ENCODE measurements at places on chromosomes 16 and 17.

DNA sequence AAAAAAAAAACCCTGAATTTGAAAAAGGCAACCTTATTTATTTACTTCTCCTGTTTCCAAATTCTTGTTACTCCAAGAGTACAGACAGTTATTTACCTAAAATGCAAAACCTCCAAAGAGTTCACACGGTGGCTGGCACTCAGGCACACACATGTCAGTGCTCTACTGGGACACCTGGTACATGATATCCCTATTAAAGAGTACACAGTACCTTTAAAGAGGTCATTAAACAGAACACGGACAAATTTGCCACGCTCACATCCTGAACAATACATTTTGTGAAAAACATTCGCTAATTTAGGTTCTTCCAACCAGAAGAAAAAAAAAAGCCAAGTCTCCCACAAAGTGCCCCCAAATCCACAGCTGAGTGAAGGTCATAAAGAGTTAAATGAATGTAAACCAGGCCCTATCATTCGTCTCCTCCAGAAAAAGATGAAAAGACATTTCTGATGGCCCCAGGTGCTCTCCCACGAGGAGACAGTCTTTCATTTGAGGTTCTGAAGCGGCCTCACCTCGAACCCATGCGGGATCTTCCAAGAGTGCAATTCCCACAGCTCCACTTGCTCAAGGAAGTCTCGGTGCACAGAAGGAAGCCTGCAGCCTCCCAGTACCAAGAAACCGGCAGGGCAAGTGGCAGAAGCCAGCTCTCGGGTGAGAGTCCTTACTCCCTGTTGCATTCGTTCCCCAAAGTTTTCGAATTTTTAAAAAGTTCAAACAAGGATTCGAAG, 993 bp downstream of the ERN1 start:
- DNase-seq: peak; percentile 42

GRCh38 chr16:68179855-68180254, 56.1 kb downstream of the ESRP2 start:
- no peak for DNase-seq

DNA sequence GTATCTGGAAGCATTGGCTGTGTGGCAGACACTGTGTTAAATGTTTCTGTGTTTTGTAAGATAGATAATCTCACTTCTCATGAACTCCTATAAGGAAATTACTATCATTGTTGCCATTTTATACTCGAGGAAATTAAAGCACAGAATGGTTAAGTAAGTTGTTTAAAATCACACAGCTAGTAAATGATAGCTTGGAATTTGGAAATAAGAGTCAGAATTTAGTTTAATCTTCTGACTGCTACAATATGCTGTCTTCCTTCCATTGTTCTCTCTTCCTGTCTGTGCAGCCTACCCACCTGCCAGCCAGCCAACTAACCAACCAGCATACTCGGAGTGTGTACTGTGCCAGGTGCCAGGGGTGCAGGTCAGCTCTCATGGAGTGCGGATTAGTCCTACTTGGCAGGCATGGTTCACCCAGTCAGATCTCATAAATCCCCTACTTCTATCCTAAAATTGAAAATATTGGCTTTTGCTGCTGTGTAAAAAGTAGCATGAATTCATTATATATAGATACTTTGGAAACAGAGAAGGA, 79.9 kb upstream of the LGALS9 start:
- no peak for DNase-seq

DNA sequence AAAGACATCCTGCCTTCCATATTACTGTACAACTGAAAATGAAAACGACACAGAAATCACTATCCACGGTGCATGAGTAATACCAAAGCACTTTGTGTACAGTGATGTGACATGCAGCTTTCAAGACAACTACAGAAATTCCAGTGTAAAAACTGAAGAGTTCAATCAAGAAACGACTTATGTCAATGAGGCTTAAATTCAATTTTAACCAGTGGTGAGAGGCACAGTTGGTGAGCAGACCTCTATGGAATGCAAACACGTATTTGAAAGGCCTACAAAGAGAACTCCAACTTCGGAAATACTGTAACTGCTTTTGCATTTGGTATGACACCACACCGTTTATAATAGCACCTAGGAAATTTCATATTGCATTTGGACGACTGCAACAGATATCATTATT, 87.6 kb downstream of the USP31 start:
- DNase-seq: no peak

DNA sequence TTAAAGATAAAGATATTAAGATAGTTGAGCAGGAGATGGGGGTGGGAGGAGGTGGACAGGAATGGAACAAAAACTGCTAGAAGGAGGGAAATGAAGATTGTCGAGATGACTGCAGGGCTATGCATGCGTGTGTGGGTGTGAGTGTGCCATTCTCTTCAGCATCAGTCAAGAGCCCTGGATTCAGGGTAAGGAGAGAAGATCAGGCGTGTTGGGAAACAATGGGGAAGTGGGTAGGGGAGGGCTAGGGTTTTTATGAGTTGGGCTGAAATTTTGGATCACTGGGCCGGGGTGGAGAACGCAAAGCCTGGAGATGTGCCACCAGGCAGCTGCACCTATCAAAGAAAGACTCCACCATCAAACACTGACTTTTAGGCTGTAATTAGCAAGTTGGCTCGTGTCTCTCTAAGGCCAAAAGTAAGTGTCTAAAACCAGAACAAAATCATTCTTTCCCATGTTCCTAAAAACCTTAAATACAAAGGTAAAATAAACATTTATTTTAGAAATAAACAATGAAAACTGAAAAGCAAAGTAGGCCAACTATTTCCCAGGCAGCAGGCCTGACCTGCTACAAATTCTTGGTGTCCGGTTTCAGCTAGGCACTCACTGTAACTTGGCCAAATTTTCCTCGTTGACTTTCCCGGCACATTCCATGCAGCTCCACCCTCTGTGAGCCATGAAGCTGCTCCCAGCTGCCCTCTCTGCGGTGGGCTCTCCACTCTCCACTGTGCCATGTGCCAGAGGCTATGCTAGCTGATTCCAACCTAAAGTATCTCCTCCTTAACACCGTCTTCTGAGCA, 4.2 kb downstream of the CDRT4 start:
- DNase-seq: no peak

DNA sequence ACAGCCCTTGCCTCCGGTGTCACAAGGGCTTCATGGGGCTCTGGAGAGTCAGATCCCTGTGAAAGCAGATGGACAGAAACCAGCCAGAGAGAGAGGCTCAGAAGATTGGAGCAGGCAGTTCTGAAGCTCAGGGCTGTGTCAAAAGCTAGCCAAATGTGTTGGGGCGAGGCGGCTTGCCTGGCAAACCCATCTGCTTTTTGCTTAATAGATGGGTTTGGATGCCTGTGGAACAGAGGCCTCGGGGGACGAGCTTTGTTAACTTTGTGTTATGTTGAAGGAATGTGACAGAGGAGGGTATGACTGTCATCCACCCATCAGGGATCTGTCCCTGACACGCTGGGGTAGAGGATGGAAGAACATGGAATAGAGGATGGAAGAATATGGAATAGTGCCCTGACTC, 21.0 kb upstream of the SLC12A3 start:
- no peak for DNase-seq

DNA sequence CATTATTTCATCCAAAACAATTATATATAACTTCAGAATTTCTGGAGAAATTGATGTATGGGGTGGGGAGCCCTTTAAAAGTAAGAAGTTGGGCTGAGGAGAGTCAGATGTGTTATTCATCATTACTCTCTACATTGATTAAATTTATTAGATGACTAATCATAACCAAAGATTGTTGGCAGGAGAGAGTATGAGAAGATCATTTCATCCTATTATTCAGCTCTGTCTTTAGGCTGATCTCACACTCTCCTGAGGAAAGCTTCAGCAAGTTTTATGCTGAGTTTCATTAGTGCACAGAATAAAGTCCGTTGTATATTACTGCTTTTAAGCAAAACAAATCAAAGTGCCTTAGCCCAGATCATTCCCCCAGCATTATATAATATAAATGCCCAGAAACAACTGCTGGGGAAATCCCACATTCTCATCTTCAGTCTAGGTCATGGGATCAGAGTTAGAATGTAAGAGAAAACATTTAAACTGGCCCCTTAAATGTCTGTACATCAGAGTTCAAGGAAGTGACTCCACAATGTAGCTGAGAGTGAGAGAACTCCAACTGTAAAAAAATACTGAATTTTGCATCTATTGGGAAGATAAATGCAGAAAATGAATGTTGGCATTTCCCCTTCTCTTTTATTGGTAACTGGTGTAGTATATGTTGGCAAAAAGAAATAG, 130.1 kb upstream of the HLF start:
- no peak for DNase-seq

DNA sequence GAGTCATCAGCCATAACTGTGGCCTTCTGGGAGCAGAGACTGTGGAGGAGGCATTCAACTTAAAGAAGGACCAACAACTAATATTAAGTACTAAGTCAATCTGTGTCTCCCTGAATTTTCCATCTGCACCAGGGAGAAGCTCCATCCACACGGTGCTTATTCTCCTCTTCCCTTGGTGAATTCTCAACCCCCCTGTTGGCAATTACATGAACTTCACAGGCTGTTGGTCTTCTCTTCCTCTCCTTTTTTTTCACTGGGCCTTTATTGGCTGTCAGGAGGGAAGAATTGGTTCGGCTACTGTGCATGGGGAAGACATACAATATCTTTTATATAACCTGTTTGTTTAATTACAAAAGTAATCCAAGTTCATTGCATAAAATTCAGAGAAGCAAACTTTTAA, 152.8 kb upstream of the IRX6 start:
- no peak for DNase-seq

GRCh38 chr16:11100239-11100750, 155.7 kb downstream of the SOCS1 start:
- DNase-seq: peak; percentile 78

DNA sequence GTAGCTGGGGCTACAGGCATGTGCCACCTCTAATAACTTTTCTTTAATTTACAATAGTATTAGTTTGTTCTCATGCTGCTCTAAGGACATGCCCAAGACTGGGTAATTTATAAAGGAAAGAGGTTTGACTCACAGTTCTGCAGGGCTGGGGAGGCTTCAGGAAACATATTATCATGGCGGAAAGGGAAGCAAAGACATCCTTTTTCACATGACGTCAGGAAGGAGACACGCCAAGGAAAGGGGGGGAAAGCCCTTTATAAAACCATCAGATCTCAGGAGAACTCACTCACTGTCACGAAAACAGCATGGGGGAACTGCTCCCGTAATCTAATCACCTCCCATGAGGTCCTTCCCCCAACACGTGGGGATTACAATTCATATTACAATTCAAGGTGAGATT, 18.3 kb downstream of the IL4R start:
- DNase-seq: no peak

GRCh38 chr16:89090182-89090630, 3.4 kb upstream of the ACSF3 start:
- no peak for DNase-seq

- peak; percentile 32 for DNase-seq
These were observed 432.7 kb upstream of the ASIC2 start for GRCh38 chr17:33725675-33726271.

- no peak for DNase-seq
These were observed 9.3 kb downstream of the SLC47A2 start for GRCh38 chr17:19706791-19707727.

- peak; percentile 6 for DNase-seq
These were observed 19.5 kb downstream of the TNFRSF13B start for GRCh38 chr17:16952401-16952800.
